ENCODE measurements at places on chromosomes 12 and 14. TPM values are rescaled to one million over a fixed set of nuclear protein-coding genes. Genes with fewer than 3 reads are reported as not detected.
A peak's percentile ranks its signal among the peaks of the same experiment; 100 is the strongest.

DNA sequence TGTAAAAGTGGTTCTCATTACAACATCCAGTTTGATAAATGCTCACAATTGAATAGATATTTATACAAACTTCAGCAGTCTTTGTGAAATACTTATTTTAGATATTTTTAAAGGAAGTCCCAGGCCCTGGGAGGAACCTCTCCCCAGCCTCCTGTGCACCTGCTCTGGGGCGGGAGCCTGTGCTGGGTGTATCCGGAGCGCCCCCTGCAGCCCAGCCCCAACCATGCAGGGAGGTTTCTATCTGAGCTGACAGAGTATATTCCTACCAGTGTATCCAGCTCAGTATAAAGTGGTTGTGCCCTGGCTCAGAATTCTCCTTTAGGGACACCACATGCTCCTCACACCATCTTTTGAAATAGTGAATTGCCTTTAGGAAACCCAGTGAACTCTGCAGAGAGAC lies 851.8 kb downstream of the TMEM121 start:
- peak; percentile 28 for DNase-seq

DNA sequence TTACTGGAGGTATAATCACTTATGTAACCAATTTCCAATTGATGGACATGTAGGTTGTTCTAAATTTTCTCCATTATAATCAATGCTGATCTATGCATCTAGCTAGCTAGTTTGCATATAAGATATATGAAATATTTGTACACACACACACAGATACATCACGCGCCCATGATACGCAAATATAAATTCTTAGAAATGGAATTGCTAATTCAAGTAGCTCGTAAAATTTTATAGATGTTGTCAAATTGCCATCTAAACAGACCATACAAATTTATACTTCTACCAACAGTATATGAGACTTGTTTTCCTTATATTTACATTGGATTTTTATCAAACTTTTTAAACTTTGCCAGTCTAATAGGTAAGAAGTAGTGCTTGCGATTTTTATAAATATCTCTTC lies 29.1 kb upstream of the TRIM9 start:
- DNase-seq = no peak

DNA sequence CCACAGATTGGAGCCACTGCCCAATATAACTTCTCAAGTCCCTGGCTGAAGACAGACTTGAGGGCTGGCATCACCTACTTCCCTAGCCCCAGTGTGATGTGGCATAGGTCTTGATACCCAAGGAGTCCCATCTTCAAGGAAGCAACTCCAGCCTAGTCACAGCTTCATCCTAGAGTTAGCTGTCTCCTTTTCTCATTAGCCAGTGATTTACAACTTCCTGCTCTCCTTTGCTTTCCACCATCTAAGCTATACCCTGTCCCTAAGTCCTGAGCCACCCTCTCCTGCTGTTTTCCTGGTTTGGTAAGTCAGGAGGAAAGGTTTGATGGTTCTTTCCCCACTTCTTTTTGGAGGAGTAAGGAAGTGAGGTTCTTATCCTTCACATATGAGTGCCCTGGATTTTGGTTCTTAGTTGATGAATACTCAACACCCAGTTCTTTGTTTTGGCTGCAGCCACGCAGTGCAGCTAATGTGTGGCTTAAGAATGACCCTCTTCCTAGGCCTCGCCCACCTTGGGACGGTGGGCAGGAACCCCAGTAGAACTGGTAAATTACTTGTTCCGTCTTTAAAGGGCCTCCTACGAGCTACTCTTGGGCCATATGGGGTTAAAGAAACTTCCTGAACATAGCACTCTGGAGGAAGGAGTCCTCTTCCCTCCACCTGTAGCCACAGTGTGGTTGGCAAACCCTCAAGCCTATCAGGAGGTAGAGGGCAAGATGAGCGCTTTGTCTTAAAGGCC lies 3.9 kb upstream of the GPX2 start:
- no peak for DNase-seq

DNA sequence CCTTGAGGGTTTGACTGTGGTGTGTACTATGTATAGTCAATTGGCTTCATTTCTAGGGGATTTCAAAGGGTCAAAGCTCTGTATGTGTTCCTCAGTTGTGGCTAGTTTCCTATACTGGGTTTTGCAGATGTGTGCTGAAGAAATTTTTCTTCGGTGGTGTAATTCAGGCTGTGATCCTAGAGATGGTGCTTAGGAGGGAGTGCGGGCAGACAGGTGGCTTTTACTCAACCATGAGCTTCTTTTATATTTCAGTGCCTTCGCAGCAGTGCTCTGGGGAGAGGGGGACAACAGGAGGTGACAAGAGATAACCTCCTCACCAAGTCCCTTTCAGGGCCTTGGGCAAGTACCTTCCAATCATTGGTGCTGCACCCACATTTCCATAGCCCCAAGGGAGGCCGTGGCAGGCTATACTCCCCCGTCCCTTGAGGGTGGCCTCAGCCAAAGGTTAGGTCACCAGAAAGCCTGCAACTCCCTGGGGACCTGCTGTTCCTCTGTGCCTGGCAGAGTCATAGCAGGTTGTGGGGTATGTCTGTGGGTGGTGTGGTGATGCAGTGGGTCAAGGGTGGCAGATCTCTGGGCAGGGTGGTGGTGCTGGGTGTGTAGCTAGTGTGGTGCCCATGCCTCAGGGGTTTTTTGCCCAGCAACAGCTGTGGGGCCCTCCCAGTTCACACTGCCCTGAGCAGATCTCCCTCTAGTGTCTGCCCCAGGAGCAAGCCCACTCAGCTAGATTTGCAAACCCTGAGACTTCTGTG lies 37.0 kb upstream of the TMX1 start:
- DNase-seq = no peak

The TRPV4 gene
- not detected for total RNA-seq

All from CD4-positive, alpha-beta T cell (primary cell).